Memory B cell (primary cell): ENCODE measurements at places on chromosomes 13 and 19.
A peak's percentile ranks its signal among the peaks of the same experiment; 100 is the strongest.

- DNase-seq: no peak
- H3K27ac ChIP-seq: no peak overlapping the region
- H3K27me3 ChIP-seq: peaks cover 3% of the 10 kb centered on the region
- H3K36me3 ChIP-seq: no peaks in the 10 kb centered on the region
Measured at GRCh38 chr13:21015284-21015683, 46.1 kb downstream of the LATS2 start.

DNA sequence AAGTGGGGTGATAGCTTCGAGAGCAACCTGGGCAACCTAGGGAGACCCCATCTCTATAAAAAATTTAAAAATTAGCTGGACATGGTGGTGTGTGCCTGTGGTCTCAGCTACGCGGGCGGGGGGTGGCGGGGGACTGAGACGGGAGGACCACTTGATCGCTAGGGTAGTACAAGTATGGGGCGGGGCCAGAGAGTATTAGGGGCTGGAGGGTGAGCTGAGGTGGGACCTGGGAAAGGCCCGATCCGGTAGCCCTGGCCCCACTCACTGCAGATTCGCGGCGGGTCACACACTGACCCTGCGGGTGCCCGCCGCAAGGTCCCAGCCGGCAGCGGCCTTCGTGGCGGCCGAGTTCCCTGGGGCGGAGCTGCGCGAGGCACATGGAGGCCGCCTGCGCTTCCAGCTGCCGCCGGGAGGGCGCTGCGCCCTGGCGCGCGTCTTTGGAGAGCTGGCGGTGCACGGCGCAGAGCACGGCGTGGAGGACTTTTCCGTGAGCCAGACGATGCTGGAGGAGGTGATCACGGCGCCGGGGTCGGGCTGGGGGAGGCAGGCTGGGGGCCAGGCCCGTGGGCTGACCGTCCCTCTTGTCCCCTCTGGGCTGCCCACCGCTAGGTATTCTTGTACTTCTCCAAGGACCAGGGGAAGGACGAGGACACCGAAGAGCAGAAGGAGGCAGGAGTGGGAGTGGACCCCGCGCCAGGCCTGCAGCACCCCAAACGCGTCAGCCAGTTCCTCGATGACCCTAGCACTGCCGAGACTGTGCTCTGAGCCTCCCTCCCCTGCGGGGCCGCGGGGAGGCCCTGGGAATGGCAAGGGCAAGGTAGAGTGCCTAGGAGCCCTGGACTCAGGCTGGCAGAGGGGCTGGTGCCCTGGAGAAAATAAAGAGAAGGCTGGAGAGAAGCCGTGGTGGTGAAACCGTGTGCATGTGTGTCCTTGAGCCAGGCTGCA lies 2.0 kb upstream of the ARHGAP45 start:
- H3K27me3 ChIP-seq: no peaks in the 10 kb centered on the region
- peak overlapping the region; percentile 67 for H3K4me3 ChIP-seq
- H3K27ac ChIP-seq: no peak overlapping the region

DNA sequence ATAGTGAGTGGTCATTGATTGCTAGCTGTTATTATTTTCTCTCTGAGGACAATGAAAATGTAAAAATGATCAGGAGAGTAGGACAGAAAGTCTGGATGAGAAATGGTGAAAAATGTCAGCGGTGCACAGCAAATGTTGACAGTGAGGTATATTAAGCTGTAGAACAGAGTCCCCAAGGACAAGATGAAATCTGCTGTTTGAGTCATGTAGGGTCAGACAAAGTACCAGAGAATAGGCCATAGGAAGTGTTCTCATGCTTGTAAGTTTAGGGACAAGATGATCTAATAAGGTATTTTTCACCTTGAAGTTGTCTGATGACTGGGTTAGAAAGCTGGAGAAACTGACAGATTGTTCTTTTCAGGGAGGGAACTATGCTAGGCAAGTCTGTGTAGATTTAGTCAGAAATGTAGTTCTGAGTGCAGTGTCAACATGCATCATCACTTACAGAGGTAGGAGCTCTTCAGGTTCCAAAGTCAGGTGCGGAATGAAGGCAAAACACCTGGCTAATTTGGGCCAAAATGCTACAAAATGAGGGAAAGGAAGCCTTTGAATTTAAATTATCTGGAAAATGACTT lies 369.3 kb downstream of the DLEU7 start:
- no peaks in the 10 kb centered on the region for H3K27me3 ChIP-seq
- peaks cover 10% of the 10 kb centered on the region for H3K4me1 ChIP-seq
- no peak overlapping the region for H3K27ac ChIP-seq
- no peaks in the 10 kb centered on the region for H3K36me3 ChIP-seq

GRCh38 chr19:35342430-35342829 lies 5.3 kb upstream of the FFAR1 start:
- H3K27me3 ChIP-seq: no peaks in the 10 kb centered on the region
- H3K4me1 ChIP-seq: peaks cover 50% of the 10 kb centered on the region
- peak overlapping the region; percentile 51 for H3K27ac ChIP-seq
- H3K36me3 ChIP-seq: peaks cover 32% of the 10 kb centered on the region

GRCh38 chr13:99379856-99380801 lies 72.9 kb upstream of the GPR183 start:
- H3K4me1 ChIP-seq: peaks cover 69% of the 10 kb centered on the region
- H3K36me3 ChIP-seq: peaks cover 5% of the 10 kb centered on the region
- peak overlapping the region; percentile 56 for H3K4me3 ChIP-seq
- peak overlapping the region; percentile 100 for H3K27ac ChIP-seq
- no peaks in the 10 kb centered on the region for H3K27me3 ChIP-seq

DNA sequence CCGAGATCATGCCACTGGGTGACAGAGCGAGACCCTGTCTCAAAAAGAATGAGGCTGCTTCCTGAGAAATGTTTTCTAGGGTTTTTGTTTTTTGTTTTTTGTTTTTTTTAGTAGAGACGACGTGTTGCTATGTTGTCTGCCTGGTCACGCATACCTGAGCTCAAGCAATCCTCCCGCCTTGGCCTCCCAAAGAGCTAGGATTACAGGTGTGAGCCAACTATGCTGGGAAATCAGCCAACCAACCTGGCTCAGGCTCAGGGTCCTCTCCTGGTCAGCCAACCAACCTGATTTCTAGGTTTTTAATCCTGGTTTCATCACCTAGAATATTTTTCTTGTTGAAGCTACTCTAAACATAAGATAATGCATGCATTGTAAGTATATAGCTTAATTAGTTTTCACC lies 7.8 kb downstream of the DHX34 start:
- no peaks in the 10 kb centered on the region for H3K27me3 ChIP-seq
- no peak for DNase-seq
- H3K36me3 ChIP-seq: peaks cover 46% of the 10 kb centered on the region
- no peak overlapping the region for H3K4me3 ChIP-seq

DNA sequence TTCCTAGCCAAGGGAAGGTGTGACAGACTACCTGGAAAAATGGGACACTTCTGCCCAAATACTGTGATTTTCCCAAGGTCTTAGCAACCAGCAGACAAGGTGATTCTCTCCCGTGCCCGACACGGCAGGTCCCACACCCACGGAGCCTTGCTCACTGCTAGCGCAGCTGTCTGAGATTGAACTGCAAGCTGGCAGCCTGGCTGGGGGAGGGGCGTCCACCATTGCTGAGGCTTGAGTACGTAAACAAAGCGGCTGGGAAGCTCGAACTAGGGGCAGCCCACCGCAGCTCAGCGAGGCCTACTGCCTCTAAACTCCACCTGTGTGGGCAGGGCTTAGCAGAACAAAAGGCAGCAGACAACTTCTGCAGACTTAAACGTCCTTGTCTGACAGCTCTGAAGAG lies 146.2 kb downstream of the UGGT2 start:
- H3K36me3 ChIP-seq: peaks cover 6% of the 10 kb centered on the region
- no peak overlapping the region for H3K4me3 ChIP-seq
- H3K27me3 ChIP-seq: no peaks in the 10 kb centered on the region
- H3K4me1 ChIP-seq: no peaks in the 10 kb centered on the region
- no peak for DNase-seq
- H3K27ac ChIP-seq: no peak overlapping the region

GRCh38 chr13:30169442-30169841 lies 137.9 kb downstream of the KATNAL1 start:
- H3K36me3 ChIP-seq: no peaks in the 10 kb centered on the region
- H3K27me3 ChIP-seq: no peaks in the 10 kb centered on the region
- peaks cover 10% of the 10 kb centered on the region for H3K4me1 ChIP-seq
- H3K27ac ChIP-seq: no peak overlapping the region
- no peak for DNase-seq

GRCh38 chr19:13610039-13610691 lies 103.9 kb upstream of the CACNA1A start:
- H3K27me3 ChIP-seq: peaks cover 14% of the 10 kb centered on the region
- no peak overlapping the region for H3K4me3 ChIP-seq
- H3K4me1 ChIP-seq: no peaks in the 10 kb centered on the region
- no peak overlapping the region for H3K27ac ChIP-seq
- no peaks in the 10 kb centered on the region for H3K36me3 ChIP-seq

DNA sequence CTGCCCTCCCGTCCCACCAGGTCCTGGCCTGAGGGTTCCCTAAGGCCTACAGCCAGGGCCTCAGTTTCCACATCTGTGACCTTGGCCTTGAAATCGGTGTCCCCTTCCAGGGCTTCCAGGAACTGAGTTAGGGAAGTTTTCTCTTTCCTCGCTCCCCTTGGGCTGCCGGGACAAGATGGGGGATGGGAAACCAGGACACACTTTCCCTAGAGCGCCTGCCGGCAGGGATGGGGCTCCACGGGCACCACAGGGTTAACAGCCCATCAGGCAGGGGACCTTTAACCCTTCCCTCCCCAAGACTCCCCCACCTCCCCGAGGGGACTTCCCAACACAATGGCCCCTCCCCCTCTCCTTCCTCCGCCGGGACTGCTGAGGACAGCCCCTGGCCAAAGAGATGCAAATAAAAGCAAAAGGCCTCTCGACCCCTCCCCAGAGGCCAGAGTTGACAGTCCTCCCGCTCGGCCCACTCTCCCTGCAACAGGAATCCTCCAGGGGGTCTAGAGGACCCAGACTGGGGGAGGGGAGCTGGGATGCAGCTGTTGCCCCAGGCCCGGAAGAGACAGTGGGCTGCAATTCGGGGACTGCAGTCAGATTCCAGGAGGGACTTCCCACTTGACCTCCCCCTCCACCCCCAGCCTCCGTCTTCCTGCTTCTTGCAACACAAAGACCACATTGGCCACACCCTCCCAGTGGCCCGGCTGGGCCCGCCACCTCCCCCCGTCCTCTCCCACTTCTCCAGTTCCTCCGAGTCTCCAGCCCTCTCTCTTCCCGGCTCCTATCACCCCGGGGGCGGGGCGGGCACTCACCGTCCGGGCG lies 3.4 kb downstream of the BBC3 start:
- no peaks in the 10 kb centered on the region for H3K36me3 ChIP-seq
- H3K4me1 ChIP-seq: peaks cover 14% of the 10 kb centered on the region
- no peaks in the 10 kb centered on the region for H3K27me3 ChIP-seq

DNA sequence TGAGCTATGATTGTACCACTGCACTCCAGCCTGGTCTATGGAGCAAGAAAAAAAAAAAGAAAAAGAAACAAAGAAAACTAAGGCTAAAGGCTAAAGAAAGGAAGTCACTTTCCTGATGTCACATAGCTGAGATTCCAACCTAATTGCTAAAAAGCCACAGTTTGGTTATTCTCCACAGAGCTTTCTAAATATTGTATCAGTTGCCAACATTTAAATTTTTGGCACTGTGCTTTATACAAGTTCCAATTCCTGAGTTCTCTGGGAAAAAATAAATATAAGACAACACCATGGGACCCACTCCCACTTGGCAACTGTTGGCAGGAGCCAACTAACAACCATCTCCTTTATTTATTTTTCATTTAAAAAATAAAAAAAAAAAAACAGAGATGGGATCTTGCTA lies 11.2 kb upstream of the LYPD3 start:
- peaks cover 10% of the 10 kb centered on the region for H3K4me1 ChIP-seq
- H3K4me3 ChIP-seq: no peak overlapping the region
- H3K27me3 ChIP-seq: no peaks in the 10 kb centered on the region
- peak overlapping the region; percentile 97 for H3K27ac ChIP-seq

DNA sequence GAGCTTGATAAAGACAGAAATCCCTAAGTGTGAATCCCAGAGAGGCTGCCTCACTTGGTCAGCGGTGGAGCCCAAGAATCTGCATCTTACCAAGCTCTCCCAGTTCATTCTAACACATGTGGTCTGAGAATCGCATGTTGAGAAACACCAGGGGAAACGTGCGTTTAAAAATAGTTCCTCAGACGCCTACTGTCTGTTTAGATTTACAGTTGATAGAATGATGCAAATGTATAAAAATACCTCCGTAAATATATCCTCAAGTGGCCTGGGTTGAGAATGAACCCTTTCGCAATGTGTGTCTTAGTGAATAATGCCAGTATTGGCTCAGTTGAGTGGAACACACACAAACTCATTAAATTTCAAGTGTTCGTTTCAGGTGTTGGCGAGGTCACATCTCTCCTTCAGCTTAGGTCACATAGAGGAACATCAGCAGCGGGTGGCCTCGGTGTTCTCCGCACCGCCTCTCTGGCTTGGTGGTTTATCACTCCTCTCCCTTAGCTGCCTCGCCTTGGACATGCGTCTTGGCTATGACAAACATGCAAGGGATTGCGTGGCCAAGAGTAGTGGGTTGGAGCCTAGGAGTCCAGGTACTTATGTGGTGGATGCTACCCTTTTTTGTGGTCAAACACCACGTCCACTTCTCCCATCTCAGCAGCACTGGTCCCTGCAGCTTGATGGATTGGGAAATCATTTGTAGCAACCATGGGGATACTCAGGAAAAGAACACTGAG lies 117.6 kb upstream of the SPATA13 start:
- no peak overlapping the region for H3K27ac ChIP-seq
- H3K4me3 ChIP-seq: no peak overlapping the region
- DNase-seq: no peak

- H3K27ac ChIP-seq: no peak overlapping the region
- H3K4me3 ChIP-seq: no peak overlapping the region
- DNase-seq: no peak
Measured at GRCh38 chr19:38763795-38764220, 9.5 kb downstream of the LGALS7 start.

- DNase-seq: no peak
- H3K36me3 ChIP-seq: no peaks in the 10 kb centered on the region
- H3K4me3 ChIP-seq: no peak overlapping the region
- H3K27ac ChIP-seq: no peak overlapping the region
- H3K27me3 ChIP-seq: no peaks in the 10 kb centered on the region
- no peaks in the 10 kb centered on the region for H3K4me1 ChIP-seq
Measured at GRCh38 chr13:96238861-96239260, 149.0 kb downstream of the HS6ST3 start.

- no peaks in the 10 kb centered on the region for H3K36me3 ChIP-seq
- peaks cover 11% of the 10 kb centered on the region for H3K4me1 ChIP-seq
- H3K27me3 ChIP-seq: peaks cover 1% of the 10 kb centered on the region
- DNase-seq: no peak
- no peak overlapping the region for H3K27ac ChIP-seq
Measured at GRCh38 chr13:112894423-112894672, 74.7 kb upstream of the MCF2L start.
